Epithelial cell of umbilical artery (primary cell): ENCODE measurements at places on chromosomes 6 and 20. TPM values are rescaled to one million over a fixed set of nuclear protein-coding genes. Genes with fewer than 3 reads are reported as not detected.

Gene BFSP1
- 2.7 and 2.9 TPM in 2 replicates for total RNA-seq

Gene TAAR2
- total RNA-seq: not detected in 2 replicates

Gene L3MBTL1
- total RNA-seq: 2.3 and 9.3 TPM in 2 replicates

Gene GSTA4
- 20.8 and 34.5 TPM in 2 replicates for total RNA-seq

Gene HSPA12B
- 3.9 and 16.3 TPM in 2 replicates for total RNA-seq

Gene EGFL8
- 0.65 and 1.4 TPM in 2 replicates for total RNA-seq

Gene EDN3
- total RNA-seq: not detected in 2 replicates

Gene RNF144B
- 103 and 269 TPM in 2 replicates for total RNA-seq

Gene TMC2
- total RNA-seq: not detected in 2 replicates

Gene EIF6
- 142 and 222 TPM in 2 replicates for total RNA-seq

Gene PCSK2
- not detected in 2 replicates for total RNA-seq

Gene STAU1
- 38.1 and 40.3 TPM in 2 replicates for total RNA-seq

Gene FAM8A1
- 11.0 and 12.3 TPM in 2 replicates for total RNA-seq

Gene MYMX
- under 0.01 TPM in 1 of 2 replicates, not detected in the other for total RNA-seq

Gene MOXD1
- total RNA-seq: 0.32 and 0.61 TPM in 2 replicates

Gene SCGN
- total RNA-seq: not detected in 2 replicates

Gene CASS4
- not detected in 2 replicates for total RNA-seq

Gene TPX2
- total RNA-seq: 45.8 and 58.2 TPM in 2 replicates

Gene HLA-DPB1
- 20.1 and 23.1 TPM in 2 replicates for total RNA-seq

Gene HSPA1L
- total RNA-seq: 0.76 and 0.97 TPM in 2 replicates

Gene SPAG4
- total RNA-seq: 11.2 and 23.4 TPM in 2 replicates

Gene HTR1B
- total RNA-seq: 17.9 and 42.6 TPM in 2 replicates

Gene OPRM1
- total RNA-seq: not detected in 2 replicates

Gene GLP1R
- not detected in 2 replicates for total RNA-seq

Gene RIMS4
- not detected in 2 replicates for total RNA-seq

Gene ATF6B
- 15.3 and 15.7 TPM in 2 replicates for total RNA-seq

Gene PRR18
- not detected in 2 replicates for total RNA-seq

Gene SLC26A8
- not detected in 2 replicates for total RNA-seq

Gene SLC44A4
- 0.15 and 0.32 TPM in 2 replicates for total RNA-seq

Gene CFB
- total RNA-seq: 1.3 and 7.9 TPM in 2 replicates

Gene RAET1L
- total RNA-seq: not detected in 2 replicates

Gene NOL7
- total RNA-seq: 84.5 and 101 TPM in 2 replicates

Gene FAM209B
- total RNA-seq: not detected in 2 replicates

Gene TMEM74B
- 0.32 TPM in 1 of 2 replicates, not detected in the other for total RNA-seq

Gene SOBP
- 0.97 and 1.7 TPM in 2 replicates for total RNA-seq

Gene ZDHHC14
- total RNA-seq: 4.9 and 7.8 TPM in 2 replicates

Gene SLC35F1
- under 0.01 TPM in 1 of 2 replicates, not detected in the other for total RNA-seq

Gene RNF182
- total RNA-seq: 0.32 and 0.61 TPM in 2 replicates

Gene LY6G6F
- not detected in 2 replicates for total RNA-seq

Gene C20orf141
- total RNA-seq: not detected in 2 replicates

Gene LY86
- not detected in 2 replicates for total RNA-seq

Gene C6orf15
- total RNA-seq: not detected in 2 replicates

Gene NKX2-4
- not detected in 2 replicates for total RNA-seq
